ENCODE measurements at places on chromosomes 5 and 9.

DNA sequence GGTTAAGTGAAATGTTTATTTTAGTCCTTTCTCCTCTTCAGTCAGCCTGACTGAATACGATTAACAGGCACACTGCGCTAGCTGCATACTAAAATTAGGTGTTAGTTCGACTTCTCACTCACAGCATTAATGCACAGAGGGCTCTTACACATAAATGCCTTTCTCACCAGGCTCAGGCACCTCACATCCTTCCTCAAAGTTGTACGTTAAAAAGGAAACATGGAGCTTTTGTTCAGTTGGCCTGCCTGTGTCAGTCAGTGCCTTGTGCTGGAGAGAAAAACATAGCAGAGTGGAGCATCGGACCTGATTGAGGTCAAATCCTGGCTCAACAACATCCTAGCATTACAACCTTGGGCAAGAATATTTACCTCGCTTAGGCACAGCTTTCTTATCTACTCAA, 236.0 kb upstream of the ZNF462 start:
- no peak for DNase-seq

DNA sequence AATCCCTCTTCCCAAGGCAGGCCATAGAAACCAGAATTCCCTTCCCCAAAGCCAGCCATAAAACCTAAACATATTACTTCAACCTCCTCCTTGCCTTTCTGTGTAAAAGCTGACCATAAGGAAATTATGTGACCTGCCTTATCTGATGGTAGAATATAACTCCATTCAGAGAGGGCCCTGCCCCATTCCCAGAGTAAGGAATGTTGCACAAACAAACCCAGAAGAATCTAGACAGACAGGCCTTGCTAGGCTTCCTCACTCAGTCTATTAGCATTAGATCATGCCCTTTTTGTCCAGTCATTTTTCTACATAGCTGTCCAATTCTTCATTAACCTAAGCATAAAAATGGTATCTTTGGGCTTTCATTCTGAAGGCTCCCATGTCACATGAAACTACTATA, 17.8 kb upstream of the IFNB1 start:
- DNase-seq: no peak

GRCh38 chr9:84173961-84174360, 166.6 kb downstream of the SLC28A3 start:
- no peak for DNase-seq

- no peak for DNase-seq
These were observed 5.0 kb downstream of the DPP7 start for GRCh38 chr9:137109250-137110146.

- DNase-seq: no peak
These were observed 6.2 kb upstream of the VPS13A start for GRCh38 chr9:77170991-77171699.

- no peak for DNase-seq
These were observed 62.8 kb downstream of the GNA14 start for GRCh38 chr9:77585335-77585786.

DNA sequence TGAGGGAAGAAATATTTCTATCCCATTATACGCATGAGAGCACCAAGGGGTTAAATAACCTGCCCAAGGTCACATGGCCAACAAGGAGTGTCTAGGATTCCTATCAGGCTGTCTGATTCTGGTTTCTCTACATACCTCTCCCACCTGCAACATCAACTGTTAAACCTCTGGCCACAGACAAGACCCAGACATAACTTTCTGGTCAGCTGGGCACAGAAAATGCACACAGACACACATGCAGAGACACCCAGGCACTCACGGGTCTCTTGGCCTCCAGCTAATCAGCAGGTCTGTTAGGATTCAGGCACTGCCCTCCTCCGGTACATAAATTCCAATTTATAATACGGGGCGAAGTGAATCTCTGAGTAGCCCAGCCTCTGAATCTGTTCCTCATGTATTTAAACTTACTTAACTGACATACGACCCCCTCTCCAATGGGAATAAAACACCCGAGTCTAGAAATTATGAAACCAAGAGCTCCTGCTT, 1.5 kb downstream of the SEPTIN8 start:
- DNase-seq: no peak

All from NCI-H1436 treated with DMSO at 0.1 percent for 48 hours (cell line).